Dermis microvascular lymphatic vessel endothelial cell (primary cell): ENCODE measurements at places on chromosomes 4 and X. TPM values are rescaled to one million over a fixed set of nuclear protein-coding genes. Genes with fewer than 3 reads are reported as not detected.

EGF gene
- under 0.01 and 0.13 TPM in 2 replicates for total RNA-seq

IQSEC2 gene
- total RNA-seq, result 0.39 and 0.76 TPM in 2 replicates

PCYT1B gene
- under 0.01 TPM in 1 of 2 replicates, not detected in the other for total RNA-seq

PNCK gene
- not detected in 2 replicates for total RNA-seq

UGT2B15 gene
- total RNA-seq, result not detected in 2 replicates

POU4F2 gene
- total RNA-seq, result not detected in 2 replicates
